ENCODE measurements at places on chromosomes 7 and 10. TPM values are rescaled to one million over a fixed set of nuclear protein-coding genes. Genes with fewer than 3 reads are reported as not detected.

The RBP3 gene
- not detected for total RNA-seq

The PDE6C gene
- total RNA-seq, result not detected

The WBP1L gene
- 6.7 TPM for total RNA-seq

The GIMAP5 gene
- total RNA-seq, result 102 TPM

The CALCR gene
- total RNA-seq, result not detected

The PNLIPRP2 gene
- total RNA-seq, result not detected

The ACSM6 gene
- total RNA-seq, result not detected

The DPYSL4 gene
- 0.21 TPM for total RNA-seq

The LBX1 gene
- total RNA-seq, result not detected

The CEP55 gene
- 0.42 TPM for total RNA-seq

The SLC13A1 gene
- total RNA-seq, result not detected

The PCDH15 gene
- under 0.01 TPM for total RNA-seq

The SPDYE9 gene
- total RNA-seq, result not detected

The TNKS2 gene
- total RNA-seq, result 71.5 TPM

The SLC39A12 gene
- total RNA-seq, result not detected

The PNLIP gene
- total RNA-seq, result not detected

The BPGM gene
- 20.8 TPM for total RNA-seq

The ABCC2 gene
- total RNA-seq, result 2.2 TPM

The KAZALD1 gene
- total RNA-seq, result 0.42 TPM

The BICC1 gene
- total RNA-seq, result 0.21 TPM

The BTBD16 gene
- total RNA-seq, result not detected

The C10orf120 gene
- not detected for total RNA-seq

The LRRC17 gene
- 0.10 TPM for total RNA-seq

The ELMO1 gene
- 215 TPM for total RNA-seq

The IL15RA gene
- 5.1 TPM for total RNA-seq

The CPEB3 gene
- 1.6 TPM for total RNA-seq

The PALD1 gene
- 0.52 TPM for total RNA-seq

The NUTM2A gene
- 0.84 TPM for total RNA-seq

The VWDE gene
- total RNA-seq, result 1.6 TPM

The GIMAP4 gene
- 47.9 TPM for total RNA-seq

The PNLIPRP3 gene
- total RNA-seq, result not detected
